ENCODE measurements at places on chromosomes 3 and 15.

GRCh38 chr3:196192036-196192523, 19.1 kb downstream of the ZDHHC19 start:
- DNase-seq = no peak

GRCh38 chr3:46959161-46959511, 17.4 kb downstream of the CCDC12 start:
- DNase-seq = no peak

DNA sequence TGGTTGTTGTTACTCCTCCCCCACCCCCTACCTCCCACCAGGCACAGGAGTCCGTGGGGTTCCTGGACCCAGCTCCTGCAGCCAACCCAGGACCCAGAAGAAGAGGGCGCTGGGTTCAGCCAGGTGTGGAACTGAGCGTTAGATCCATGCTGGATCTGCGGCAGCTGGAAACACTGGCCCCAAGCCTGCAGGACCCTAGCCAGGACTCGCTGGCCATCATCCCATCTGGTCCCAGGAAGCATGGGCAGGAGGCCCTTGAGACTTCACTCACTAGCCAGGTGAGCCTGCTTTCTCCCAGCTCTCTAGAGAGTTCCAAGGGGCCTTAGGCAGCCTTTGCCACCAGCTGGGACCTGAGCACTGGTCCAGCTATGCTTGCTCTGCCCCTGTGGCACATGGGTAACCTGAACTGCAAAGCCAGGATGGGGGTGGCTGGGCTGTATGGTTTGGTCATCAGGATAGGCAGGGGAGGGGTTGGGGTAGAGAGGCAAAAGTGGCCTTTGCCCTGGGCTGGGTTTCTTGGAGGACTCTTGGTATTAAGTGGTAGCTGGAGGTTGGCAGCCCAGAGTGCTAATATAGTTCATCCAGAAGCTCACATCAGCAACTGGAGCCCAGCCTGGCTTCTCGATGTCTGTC, 7.0 kb upstream of the JMJD7 start:
- DNase-seq = peak; percentile 83

- DNase-seq = no peak
Measured at GRCh38 chr3:37531066-37531720, 330.5 kb upstream of the CTDSPL start.

- DNase-seq = no peak
Measured at GRCh38 chr3:97928986-97929385, 43.2 kb downstream of the RIOX2 start.

- DNase-seq = no peak
Measured at GRCh38 chr15:44137750-44138149, 57.3 kb downstream of the FRMD5 start.

DNA sequence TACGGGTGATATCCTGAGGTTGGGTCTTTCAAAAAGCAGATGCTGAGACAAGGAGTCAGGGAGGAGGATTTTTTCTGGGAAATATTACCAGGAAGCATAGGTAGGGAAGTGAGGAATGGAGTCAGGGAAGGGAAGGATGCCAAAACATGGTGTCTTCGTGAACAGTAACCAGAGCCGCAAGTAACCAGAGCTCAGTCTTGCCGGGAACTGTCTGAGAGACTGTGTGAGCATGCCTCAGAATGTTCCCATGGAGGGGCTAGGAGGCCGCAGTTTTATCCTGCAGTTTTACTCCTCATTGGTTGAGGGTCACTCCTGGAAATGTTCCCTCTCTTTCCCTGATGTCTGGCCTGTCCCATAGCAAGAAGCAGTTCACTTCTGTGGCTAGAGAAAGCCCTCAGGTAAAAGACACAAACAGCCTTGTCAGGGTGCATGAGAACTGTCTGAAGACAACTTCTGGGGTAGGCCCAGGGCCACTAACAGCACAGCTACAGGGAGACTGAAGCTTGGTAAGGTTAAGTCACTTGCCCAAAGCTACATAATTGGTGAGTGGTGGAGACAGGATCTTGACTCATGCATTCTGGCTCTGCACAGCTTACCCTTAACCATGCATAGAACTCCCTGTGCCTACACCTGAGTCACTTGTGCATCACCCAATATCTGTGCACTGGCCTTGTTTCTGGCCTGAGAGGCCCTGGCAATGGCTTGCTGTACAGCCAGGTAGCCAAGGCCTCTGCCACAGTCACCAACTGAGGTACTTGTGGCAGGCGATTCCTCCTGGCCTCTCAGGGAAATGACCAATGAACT, 76.3 kb upstream of the FRMD4B start:
- DNase-seq = no peak

DNA sequence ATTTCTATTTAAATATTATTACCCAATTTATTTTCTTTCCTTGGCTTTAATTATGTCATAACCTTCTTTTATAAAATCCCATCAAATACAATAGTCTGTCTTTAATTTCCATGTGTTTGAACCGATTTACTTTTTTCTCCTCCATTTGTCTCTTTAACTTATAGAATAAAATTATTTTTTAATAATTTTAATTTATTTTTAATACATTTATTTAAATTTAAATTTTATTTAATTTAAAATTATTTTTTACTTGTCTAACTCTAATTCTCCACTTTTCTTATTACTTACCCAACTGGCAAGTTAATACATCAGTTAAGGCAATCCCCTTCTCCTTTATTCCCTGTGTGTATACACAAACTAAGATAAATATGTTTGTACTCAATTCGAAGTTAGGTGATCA, 817.6 kb upstream of the NR2F2 start:
- DNase-seq = no peak

DNA sequence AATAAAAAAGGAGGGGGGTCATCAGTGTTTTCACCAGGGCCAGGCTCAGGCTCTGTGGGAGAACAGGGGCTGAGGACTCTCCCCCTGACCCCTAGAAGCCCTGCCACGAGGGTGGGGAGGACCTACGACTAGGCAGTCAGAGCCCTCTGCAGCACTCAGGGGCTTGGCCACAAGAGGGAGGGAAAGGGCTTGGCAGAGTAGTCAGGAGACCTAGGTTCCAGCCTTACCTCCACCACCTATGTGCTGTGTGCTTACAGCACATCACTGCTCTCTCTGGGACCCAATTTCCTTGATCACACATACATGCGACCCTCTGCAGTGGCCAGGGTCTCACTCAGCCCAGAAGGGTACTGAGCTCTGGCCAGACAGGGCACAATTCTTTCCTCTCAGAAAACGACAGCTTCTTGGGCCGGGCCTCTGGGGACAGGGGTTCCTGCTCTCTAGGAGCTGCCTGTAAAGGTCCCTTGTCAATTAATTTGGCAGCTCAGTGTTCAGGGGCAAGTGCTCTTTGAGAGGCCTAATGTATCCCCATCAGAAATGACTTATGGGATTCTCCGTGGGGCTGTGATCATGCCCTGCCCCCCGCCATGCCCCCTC, 16.4 kb upstream of the SKIC8 start:
- no peak for DNase-seq

DNA sequence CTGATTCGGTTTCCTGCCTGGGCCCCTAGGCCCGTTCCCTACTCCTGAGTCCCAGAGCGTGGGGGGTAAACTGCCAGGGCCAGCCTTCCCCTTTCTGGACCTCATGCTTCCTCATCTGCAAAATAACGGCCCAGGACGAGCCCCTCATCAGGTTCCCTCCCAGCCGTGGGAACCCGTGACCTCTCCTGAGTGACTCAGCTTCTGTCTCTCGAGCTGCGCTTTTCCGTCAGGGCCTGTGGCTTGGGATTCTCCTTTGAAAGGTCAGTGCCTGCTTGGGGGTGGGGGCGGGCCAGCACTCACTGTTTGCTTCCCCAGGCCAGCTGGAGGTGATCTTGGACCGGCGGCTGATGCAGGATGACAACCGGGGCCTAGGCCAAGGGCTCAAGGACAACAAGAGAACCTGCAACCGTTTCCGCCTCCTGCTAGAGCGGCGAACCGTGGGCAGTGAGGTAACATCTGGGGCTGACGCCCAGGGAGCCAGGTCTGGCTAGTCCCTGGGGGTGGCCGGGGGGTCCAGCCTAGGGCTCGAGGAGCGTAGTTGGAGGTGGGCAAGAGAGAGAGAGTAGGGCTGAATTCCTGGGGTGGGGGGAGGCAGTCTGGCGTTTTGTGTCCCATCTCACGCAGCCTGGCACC, 12.8 kb downstream of the MAN2A2 start:
- DNase-seq = no peak

DNA sequence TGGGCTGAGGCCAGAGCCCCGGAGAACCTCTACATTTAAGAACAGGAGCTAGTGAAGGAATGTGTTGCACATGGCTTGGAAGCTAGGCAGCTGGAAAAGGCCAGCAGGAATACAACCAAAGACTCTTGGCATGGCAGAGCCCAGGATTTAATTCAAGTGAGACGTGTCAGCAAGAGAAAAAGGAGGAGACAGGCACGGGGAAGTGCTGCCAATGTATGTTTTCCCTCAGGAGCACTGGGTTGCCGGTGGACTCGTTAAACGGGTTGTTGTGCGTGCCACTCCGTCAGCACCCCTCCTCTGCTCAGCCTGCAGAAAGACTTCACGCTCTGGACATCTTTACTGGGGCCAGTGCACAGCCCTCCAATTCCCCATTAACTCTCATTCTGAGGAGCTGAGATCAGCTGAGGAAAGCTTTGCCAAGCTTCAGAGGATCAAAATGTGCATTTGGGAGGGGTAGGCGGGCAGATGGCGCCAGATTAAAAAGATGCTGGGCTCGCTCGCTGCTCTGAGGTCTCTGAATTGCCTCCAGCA, 103.7 kb downstream of the PDZRN3 start:
- DNase-seq = peak; percentile 86

GRCh38 chr15:26298659-26299170, 435.6 kb upstream of the ATP10A start:
- DNase-seq = no peak

DNA sequence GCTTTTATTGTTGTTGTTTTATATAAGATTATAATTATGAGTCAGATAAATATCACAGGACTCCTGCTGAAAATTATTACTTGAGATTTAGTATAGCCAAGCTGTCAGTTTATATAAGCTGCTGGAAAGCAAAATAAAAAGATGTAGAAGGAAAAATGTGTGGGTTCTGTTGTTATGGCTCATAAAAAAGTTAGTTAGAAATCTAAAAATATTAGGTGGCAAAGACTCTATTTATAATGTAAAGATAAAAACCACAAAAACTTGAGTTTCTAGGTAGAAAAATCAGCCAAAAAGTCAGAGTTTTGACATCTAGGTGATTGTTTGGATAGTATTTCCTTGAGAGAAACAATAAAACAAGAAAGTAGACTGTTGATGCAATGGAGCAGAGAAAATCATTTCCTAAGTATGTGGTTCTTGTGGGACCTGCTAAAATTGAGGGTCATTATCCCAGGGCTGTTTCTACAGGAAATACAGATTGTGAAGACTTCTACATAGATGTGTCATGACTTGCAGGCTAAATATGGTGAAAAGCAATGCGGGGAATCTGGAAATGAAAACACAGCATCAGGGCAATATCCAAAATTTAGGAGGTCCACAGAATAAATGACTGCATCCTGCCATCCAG, 1109.6 kb upstream of the CADM2 start:
- no peak for DNase-seq

GRCh38 chr15:45228931-45229330, 23.1 kb upstream of the SLC28A2 start:
- peak; percentile 24 for DNase-seq

- no peak for DNase-seq
Measured at GRCh38 chr15:58546066-58546591, 114.3 kb downstream of the LIPC start.

DNA sequence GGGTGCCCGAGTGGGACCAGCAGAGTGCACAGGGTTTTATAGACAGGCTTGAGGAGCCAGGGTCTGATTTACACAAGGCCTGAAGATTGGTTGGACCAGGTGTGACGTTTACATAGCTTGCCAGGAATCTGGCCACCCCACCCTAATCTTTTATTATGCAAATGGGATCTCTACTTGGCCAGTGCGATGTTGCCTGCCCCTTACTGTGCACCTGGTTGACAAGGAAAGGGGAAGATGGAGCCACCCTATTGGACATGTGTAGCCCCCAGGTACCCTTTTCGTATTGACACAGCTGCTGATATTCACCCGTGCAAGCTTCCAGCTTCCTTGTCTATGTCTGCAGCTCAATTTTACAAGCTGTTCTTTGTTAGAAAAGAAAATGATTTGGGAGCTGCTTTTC, 132.0 kb downstream of the ARNT2 start:
- DNase-seq = no peak

- DNase-seq = no peak
Measured at GRCh38 chr3:128863560-128863959, 15.9 kb upstream of the ACAD9 start.

DNA sequence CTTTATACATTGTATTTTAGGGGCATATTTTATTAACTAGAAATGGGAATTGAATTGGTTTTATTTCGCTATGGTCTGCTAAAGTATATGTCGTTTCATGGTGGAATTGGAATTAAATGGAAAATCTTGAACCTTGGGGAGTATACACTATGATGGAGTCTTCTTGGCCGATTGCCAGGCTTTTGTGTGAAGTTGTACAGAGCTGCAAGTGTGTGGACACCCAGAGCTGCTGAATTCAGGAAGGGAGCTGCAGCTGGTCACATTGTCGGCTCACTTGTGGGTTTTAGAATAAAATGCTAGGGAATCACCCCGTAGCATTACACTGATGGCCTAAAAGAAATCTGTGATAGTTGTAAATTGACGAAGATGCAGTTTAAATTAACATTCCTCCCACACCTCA, 35.1 kb downstream of the USP3 start:
- DNase-seq = peak; percentile 44

GRCh38 chr15:37903919-37904625, 30.4 kb upstream of the TMCO5A start:
- no peak for DNase-seq

- no peak for DNase-seq
Measured at GRCh38 chr3:31079689-31080088, 185.2 kb upstream of the GADL1 start.

DNA sequence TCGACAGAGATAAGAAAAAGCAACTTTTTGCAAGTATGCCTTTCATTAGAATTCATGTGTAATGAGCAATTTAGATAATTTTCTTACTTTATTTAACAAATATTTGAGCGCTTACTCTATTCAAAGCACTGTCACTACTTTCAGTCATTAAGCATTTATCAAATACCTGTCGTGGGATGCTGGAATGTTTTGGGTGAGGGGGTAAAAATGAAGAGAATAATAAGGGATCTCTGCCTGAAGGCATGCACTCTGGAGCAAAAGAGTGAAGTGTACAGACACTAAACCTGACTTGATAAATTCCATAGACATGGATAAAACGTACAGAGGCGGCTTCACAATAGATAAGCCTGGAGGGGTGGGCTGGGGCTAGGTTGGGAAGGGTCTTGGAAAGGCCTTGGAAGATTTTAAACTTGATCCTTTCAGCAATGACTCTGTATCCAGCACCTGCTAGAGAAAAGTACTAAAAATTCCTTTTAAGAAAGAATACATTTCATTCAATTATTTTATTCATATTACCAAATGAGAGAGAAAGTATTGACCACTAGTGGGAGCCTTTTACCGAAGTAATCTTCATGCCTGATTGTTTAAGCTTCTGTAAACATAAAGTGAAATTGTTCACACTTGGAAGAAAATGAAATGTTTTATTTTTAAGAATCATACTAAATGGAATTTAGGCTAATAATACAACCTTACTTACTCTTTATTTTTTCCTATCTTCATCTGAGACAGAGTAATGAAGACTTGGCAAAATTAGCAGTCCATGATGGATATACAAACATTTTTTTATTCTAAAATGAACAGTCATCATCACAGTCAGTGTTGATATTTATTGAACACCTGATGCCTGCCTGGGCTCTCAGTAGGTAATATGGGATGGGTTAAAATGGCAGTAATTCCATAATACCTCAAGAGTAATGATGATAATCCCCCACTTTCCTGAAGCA, 113.2 kb downstream of the PPP2R3A start:
- DNase-seq = peak; percentile 59
